ENCODE measurements at places on chromosomes 6 and 20.

- no peak for DNase-seq
Observed at GRCh38 chr6:10421158-10421920, 6.5 kb upstream of the TFAP2A start.

DNA sequence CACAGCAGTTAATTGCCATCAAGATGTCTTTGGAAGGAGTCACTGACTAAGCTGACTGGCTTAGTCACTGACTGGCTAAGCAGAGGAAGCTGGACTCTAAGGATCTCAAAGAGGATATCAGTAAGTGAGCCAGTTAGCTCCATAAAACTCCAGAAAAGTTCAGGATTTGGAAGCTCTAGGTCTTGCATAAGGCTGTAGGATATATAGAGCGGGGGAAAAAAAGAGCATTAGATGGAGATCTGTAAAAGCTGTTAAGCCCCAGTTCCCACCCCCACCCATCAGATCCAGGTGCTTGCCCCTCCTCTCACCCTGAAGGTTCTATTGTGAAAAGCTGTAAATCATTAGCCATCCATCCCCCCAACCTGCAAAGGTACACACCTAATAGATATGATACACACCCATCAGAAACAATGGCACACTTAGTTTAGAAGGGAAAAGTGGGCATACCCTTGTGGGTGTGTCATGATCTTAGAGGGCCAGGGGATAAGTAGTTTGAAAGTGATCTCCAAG is 32.2 kb downstream of the CARMIL1 start:
- DNase-seq, result no peak

- no peak for DNase-seq
Observed at GRCh38 chr6:152859225-152859624, 108.6 kb downstream of the VIP start.

GRCh38 chr6:147043994-147044477 is 160.2 kb upstream of the STXBP5 start:
- no peak for DNase-seq

GRCh38 chr6:21590346-21590745 is 3.2 kb upstream of the SOX4 start:
- DNase-seq, result no peak

- no peak for DNase-seq
Observed at GRCh38 chr6:3819161-3820110, 29.7 kb upstream of the FAM50B start.

DNA sequence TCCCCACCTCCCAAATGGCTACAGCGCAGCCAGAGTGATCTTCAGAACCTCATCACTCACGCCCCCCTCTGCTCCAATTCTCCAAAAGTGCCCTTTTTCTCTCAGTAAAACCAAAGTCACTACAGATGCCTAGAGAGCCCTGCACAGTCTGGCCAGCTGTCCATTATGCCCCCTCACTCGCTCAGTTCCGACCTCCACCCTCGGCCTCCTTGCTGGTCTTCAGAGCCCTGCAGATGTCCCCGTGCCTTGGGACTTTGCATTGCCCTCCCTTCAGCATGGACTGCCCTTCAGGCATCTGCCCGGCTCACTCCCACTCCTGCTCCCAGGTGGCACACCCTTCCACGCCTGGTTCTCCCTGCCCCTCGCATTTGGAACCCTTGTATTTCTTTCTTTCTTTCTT is 1.1 kb upstream of the RAET1E start:
- no peak for DNase-seq

DNA sequence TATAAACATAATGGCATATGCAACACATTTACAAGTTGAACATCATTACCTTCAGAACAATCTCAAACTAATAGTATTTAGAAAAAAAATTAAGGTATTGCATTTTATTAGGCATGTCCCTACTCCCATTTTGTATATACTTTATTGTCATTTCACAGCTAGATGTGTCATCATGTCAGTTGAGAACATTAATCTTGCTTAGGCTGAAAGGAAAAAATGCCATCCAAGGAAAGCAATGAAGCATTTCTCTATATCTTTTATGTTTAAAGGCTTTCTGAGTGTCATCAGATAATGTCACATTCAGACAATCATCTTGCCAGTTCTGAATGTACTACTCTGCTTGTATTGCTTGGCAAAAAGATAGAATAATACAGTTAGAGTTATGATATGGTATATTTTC is 228.8 kb upstream of the THEMIS start:
- no peak for DNase-seq

DNA sequence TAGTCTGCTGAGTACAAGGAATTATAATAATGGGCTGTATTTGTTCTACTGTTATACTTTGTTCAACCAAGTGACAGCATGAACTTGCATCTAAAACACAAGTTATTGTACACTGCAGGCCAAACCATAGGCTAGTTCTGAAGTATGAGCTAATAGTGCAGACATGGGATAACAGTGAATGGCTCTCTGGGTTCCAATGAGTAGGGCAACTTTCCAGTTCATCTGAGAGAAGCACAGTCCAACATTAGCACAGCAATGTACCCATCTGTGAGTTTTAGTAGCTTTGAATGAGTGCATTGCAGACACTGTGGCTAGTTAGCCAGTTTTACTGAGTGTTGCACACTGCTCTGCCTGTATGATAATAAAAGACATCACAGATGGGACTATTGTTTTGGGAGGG is 56.5 kb upstream of the FUT9 start:
- no peak for DNase-seq

- no peak for DNase-seq
Observed at GRCh38 chr6:141521440-141521839, 611.3 kb upstream of the GJE1 start.

- DNase-seq, result no peak
Observed at GRCh38 chr6:39428152-39428551, 105.7 kb upstream of the KCNK16 start.

- no peak for DNase-seq
Observed at GRCh38 chr6:127420556-127420955, 38.6 kb downstream of the KIAA0408 start.

DNA sequence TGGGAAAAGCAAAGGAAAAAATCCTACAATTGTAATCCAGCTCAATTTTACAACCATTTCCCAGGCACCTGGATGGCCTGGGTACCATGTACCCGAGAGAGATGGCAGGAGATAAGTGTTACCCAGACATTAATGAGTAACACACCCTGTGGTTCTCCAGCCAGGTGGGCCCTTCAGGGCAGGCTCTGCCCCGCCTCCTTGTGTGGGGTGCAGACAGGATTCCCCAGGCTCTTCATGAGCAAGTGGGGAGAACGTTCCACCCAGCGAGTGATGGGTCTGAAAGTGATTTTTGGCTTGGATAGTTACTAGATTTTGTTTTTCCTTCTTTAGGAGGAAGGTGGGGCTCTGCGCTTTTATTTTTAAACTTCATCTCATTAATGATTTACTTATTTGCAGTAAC is 243.9 kb downstream of the TAF4 start:
- no peak for DNase-seq

GRCh38 chr20:25044660-25045342 is 13.1 kb downstream of the ACSS1 start:
- no peak for DNase-seq

DNA sequence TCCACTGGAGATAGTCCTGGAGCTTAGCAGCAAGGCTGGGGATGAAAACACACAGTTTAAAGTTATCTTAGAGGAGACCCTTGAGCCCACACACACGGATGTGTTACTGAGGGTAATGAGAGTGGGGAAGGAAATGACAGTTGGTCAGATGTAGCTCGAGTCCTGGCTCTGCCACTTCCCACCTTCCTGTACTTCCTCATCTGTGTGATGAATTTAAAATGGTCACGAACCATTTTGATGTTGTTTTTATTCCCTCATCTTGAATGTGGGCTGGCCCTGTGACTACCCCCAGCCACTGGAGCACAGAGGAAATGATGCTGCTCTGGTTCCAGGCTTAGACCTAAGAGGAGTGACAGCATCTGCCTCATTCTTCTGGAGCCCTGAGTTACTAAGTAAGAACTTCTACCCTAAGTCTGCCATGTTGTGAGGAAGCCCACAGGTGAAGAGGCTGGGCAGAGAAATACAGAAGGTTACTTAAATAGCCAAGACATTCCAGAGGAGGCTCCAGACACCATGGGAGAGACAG is 141.2 kb downstream of the NRN1 start:
- no peak for DNase-seq

DNA sequence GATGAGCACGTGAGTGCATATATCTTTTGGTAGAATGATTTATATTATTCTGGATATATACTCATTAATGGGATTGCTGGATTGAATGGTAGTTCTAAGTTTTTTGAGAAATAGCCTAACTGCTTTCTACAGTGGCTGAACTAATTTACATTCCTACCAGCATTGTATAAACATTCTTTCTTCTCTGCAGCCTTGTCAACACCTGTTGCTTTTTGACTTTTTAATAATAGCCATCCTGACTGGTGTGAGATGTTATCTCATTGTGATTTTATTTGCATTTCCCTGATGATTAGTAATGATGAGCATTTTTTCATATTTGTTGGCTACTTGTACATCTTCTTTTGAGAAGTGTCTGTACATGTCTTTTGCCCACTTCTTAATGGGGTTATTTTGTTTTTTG is 116.3 kb downstream of the ADTRP start:
- DNase-seq, result no peak

DNA sequence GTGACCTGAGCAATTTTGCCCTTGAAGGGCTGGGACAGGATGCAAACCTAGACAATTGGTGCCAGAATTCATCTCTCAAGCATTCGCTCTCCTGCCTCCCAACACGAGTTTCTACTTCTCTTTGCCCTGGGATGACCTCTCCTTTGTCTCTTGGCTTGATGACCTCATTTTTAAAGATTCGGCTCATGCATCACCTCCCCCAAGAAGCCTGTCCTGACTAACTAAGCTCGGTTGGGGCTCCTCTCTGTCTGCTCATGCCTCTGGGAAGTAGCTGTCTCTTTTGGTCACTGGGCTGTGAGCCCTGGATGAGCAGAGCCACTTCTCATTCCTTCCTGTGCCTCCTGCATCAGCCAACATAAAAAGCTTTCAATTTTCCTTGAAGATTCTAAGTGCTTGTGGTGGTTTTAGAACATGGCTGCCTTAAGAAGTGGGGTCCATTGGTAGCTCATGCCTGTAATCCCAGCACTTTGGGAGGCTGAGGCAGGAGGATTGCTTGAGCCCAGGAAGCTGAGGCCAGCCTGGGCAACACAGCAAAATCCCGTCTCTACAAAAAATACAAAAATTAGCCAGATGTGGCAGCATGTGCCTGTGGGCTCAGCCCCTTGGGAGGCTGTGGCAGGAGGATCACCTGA is 11.1 kb upstream of the TCF15 start:
- DNase-seq, result no peak

DNA sequence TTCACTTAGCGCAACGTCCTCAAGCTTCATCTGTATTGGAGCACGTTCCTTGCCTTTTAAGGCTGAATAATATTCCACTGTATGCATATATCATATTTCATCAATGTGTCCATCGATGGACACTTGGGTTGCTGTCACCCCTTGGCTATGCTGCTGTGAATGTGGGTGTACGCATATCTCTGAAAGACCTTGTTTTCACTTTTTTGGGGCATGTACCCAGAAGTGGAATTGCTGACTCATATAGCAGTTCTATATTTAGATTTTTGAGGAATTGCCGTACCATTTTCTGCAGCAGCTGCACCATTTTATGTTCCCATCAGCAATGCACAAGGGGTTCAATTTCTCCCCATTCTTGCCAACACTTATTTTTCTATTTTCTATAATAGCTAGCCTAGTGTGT is 22.8 kb upstream of the SLC23A2 start:
- DNase-seq, result no peak

DNA sequence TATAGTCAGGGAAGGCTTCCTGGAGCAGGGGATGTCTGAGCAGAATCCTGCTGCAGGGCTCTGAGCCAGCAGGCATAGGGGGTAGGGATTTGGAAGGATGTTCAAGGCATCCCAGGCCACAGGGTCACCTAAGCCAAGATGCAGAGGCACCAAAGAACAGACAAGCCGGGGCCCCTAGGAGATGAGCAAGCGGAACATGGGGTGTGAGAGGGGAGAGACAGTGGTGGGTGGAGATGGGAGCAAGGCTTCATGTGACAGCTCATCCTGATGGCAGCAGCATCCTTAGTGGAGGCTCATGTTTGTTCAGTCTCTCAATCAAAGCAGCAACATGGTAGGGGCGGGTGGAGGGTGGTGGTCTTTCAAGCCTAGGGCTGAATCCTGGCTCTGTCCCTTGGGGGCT is 29.8 kb upstream of the TCP11 start:
- DNase-seq, result no peak

GRCh38 chr6:85670573-85670972 is 27.9 kb upstream of the SYNCRIP start:
- no peak for DNase-seq

DNA sequence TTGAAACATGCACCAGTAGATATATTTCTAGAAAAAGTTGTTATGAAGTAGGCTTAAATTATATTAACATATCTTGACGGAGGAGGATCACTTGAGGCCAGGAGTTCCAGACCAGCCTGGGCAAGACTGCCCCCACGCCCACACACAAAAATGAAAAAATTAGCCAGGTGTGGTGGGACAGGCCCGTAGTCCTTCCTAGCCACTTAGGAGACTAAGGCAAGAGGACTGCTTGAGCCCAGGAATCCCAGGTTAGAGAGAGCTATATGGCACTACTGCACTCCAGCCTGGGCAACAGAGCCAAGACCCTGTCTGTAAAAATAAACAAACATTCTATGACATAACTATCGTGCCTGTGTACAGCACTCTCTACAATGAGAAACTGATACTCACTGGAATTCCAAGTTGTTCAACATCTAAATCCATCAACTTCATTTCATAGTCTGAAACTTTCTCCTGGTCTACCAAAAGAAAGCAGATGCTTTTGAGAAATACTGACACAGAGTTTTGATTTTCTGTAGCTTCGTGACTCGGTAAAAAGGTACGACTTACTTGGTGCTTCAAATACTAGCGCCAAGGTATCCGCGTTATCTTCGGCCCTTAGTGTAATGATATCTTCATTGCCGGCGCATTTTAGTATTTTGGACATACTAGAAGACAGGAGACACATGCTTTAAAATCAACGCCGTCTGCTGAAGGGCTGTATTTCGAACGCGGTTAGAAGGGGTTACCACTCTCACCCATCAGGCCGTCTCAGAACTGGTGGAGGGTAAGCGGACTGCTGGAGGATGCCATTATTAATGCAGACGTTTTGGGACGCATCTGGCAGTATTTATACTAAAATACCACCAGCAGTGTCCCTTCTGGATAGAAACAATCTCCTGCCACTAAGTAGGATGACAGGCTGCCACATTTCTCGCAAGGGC is 1.3 kb downstream of the PCNA start:
- DNase-seq, result no peak

GRCh38 chr6:122653094-122653493 is 42.9 kb downstream of the PKIB start:
- no peak for DNase-seq

DNA sequence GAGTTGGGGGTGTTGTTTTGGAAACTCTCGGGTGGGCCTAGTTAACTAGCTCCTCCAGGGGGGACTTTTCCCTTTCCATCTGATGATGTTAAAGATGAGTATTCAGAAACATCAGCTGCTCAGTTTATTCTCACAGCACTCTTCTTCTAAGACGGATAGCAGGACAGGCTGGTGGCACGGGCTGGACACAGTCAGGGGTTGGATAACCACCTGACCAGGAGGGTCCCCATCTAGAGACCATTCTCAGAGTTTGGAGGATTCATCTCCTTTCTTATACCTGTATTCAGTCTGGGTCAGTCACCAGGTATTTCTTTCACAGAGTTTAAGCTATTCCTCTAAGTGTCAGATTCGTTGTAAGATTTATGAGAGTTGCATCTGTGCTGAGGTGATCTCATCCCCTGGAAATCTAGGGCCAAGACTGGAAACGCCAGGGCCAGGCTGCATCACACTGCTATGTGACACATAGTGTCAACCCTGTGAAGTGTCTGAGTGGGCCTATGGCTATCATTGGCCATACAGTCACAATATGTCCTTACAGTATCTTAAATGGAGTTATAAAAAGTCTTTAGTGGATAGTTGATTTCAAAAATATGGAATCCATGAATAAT is 111.7 kb downstream of the FAM50B start:
- DNase-seq, result no peak

- DNase-seq, result no peak
Observed at GRCh38 chr20:36924167-36925045, 27.1 kb downstream of the SAMHD1 start.

Data from NCI-H2107 (cell line).